Stimulated activated CD8-positive, alpha-beta memory T cell treated with anti-CD3 and anti-CD28 coated beads, Interleukin-15, amount 100 ng/mL, for 24 hours (primary cell): ENCODE measurements at places on chromosomes 16 and 17.
A peak's percentile ranks its signal among the peaks of the same experiment; 100 is the strongest.

- DNase-seq, result no peak
Measured at GRCh38 chr16:693766-694165, 3.6 kb upstream of the WDR24 start.

DNA sequence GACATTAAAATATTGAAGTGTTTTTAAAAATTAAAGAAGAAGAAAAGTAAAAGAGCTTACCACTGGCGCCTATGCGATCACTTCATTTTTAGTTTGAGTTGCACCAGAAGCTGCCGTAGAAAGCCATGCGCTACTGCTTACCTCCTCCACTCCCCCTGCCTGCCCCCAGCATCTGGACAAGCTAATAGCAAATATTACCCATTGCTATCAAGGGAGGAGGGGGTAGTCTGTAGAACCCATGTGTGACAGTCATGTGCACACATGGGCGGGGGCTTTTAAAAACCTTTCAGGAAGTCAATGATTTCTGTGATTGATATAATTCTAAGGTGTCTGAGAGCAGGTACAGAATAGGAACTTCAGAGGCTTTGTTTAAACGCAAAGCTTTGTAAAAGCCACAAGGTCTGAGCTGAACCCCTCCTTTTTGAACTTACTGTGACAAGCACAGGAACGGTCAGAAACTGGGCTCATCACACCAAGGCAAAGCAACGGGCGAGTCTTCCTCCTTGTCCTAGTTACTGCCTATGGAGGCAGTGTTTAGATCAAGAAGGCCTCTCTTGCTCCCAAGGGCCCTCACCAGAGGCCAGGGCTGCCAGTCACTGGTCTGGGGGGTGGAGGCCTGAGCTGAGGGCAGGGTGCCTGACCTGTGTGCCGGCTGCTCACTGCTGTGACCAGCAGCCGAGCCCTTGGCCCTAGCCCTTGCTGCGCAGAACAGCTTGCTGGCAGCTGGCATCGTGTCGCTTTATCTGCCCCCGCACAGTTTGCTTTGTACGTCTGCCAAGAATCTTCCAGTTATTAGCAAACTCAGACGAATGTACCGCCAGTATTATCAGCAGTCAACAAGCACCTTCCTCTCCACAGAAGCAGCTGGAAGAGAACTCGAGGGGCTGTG is 15.0 kb downstream of the GINS2 start:
- DNase-seq, result no peak

- no peak for DNase-seq
Measured at GRCh38 chr16:63195336-63195735, 1159.1 kb upstream of the CDH8 start.

DNA sequence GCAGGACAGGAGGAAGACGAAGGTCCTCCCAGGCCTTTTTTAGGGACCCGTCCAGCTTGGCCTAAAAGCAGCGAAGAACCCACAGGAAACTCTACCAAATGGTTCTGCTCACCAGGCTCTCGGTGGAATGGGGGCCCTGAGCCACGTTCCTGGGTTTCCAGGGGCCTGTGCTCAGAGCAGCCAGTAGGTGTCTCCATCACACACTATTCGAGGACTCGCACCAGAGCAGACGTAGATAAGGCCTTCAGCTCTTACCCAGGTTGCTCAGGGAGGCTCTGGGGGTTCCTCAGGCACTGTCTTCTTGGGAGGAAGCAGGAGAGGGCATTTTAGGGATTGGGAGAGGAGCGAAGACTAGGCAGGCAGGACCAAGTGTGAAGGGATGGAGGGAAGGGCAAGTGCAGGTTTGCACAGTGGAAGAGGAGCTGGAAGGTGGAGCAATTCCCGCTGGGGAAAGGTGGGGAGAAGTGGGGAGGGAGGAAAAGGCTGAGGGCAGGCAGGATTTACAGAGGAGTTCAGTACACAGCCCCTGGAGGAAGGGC is 157.1 kb downstream of the RGS9 start:
- peak; percentile 7 for DNase-seq

DNA sequence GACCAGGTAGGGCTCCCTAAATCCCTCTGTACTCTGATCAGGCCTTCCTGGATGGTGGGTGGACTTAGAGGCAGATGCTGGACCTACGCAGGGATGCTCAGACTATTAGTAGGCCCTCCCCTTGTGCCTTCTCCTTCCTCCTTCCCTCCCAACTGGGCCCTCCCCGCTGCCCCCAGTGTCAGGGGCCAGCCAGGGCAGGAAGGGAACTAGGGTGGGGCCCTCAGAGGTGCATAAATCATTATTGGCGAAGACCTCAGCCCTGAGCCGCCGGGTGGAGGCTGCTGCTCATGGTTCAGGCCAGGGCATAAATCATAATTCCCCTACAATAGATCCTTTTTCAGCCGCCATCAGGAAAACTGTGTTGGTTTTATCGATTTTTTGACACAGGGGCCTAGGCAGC is 81.4 kb downstream of the MRM1 start:
- DNase-seq, result no peak

- no peak for DNase-seq
Measured at GRCh38 chr16:2977440-2977839, 2.8 kb downstream of the PKMYT1 start.

GRCh38 chr16:55115506-55115905 is 184.8 kb downstream of the IRX5 start:
- DNase-seq, result no peak

DNA sequence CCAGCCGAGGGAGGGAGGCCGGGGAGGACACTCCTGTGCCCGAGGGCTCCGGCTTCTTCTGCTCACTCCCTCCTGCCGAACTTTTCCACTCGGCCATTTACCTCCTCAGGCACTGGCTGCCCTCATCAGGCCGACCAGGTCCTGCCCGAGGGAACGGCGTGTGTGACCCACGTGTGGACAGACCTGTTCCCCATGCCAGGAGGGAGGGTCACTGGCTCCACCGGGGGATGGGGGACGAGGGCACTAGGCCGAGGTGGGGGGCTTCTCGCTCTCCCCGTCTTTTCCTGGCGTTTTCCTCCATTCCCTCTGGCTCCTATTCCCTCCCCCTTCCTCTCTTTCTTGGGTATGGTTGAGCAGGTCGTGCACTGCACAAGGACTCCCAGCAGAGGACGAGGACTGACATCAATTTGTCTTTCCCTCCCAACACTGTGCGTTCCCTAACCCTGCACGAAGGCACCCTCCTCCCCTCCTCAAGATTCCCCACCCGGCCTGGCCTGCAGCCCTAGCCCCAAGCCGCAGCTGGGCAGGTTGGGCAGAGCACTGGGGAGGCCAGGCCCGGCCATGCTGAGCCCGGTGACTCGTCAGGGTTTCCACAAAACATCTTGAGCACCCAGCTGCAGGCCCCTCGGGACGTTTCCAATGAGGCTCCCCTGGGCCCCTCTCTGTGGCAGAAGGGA is 3.2 kb upstream of the IL17C start:
- no peak for DNase-seq

DNA sequence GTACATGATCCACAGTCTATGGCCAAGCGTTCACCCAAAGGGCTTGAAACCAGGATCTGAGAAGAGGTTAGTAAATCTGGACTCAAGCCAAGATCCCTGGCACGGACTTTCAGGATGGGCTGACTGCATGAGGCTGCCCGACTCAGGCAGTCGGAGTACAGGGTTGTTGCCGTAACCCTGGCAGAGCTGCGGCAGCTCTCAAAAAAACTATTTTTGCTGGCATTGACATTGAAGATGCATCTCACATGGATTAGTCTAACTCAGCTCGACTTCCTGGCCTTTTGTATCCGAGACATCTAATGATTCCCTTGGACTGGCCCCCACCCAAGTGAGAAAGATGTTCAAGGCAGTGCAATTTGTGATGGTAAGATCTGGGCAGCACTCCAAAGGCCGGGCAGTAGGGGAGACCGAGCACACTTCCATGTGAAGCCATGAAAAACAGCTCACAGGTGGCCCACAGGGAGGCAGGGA is 6.2 kb downstream of the SLC47A1 start:
- no peak for DNase-seq

GRCh38 chr16:51854401-51854951 is 692.5 kb downstream of the TOX3 start:
- DNase-seq, result no peak

DNA sequence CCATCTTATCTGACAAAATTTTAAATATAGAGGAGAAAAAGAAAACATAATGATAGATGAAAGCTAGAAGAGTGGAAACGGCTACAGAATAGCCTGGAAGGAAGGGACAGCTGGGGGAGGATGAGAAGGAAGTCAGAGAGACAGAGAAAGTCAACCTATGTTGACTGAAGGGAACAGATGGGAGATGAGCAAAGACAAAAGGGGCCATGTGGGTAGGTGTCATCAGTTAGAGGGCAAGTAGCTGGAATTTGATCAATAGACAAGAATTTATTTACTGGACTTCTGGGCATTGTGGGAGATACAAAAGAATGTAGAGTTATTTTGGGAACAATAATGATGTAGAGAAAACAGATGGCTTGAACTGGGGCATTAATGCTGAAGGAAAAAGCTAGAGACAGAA is 194.4 kb downstream of the ANKFN1 start:
- no peak for DNase-seq

GRCh38 chr16:55592306-55592705 is 25.8 kb downstream of the CAPNS2 start:
- DNase-seq, result no peak

DNA sequence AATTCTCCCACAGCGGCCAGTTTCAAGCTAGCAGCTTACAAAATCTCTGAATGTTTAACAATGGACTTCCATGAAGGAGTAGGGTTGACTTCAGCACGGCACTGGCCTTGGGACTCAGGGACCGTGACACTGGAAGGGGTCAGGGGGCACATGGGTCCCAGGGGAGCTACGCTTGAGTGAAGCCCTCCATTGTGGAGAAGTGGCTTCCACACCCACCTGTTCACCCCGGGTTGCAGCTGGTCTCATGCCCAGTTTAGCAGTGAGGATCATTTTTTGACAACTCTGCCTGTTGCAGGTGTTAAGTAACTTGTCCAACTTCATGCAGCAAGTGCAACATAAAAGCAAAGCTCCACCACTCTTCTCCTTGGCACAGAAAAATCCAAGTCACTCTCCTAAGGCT is 510.2 kb downstream of the CDH13 start:
- no peak for DNase-seq

DNA sequence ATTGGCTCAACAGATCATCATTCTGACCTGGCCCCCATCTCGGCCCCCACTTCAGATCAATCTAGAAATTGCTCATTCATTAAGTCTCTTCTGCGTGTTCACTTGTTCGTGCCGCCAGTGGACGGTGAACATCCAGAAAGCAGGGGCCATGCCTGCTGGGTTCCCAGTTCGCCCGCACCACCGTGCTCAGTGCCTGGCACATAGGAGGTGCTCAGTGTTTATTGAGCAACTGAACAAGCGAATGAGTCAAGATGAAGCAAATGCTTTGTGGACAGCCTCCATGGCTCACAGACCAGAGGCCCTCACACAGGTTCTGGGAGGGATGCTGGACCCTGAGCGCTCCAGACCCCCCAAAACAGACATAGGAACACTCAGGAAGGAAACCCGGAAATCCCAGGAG is 13.9 kb downstream of the BEAN1 start:
- DNase-seq, result no peak

DNA sequence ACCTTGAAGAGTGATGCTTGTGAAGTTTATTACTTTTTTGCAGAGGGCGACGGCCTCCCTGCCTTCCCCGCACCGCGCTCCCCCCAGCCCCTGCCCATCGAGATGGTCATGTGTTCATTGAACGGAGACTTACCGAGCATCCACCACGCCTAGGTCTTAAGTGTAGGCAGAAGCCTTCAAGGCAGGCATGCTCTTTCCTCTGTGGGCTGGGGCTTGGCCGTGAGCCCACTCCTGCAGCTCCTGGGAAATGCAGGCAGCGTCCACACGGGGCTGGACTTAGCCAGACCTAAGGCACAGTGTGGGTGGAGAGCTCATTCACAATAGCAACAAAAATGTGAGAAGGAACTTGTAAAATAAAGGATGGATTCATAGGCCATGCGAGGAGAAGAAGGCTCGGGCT is 19.2 kb downstream of the RNF213 start:
- DNase-seq, result no peak

DNA sequence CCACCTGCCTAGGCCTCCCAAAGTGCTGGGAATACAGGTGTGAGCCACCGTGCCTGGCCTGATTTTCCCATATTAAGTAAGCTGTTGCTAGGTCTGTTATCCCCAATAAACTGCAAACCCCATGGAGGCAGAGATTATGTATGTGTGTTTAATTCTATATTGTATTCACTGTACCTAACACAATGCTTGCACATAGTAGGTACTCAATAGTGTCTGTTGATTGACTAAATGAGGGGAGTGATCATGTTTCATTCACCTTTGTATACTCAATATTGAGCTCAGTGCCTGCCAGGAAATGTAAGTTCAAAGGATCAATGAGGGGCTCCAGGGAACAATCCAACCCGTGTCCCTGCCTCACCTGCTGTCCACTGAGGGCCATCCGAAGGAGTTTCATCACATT is 14.6 kb upstream of the GGA2 start:
- DNase-seq, result no peak

GRCh38 chr16:49513040-49513439 is 139.4 kb downstream of the C16orf78 start:
- DNase-seq, result no peak

DNA sequence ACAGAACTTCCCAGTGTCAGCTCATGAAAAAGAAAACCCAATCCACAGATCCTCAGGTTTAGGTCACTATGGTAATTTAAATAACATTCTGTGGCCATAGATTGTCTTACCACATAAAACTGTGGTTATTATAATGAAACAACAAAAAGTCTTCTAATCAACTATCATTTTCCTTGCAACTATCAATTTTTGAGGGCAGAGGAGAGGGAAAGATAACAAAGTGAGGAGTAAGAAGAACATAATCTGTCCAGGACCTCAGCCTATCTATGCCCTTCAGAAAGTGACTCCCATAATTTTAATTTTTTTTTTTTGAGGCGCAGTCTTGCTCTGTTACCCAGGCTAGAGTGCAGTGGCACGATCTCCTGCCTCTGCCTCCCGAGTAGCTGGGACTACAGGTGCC is 4.0 kb upstream of the GGNBP2 start:
- no peak for DNase-seq

DNA sequence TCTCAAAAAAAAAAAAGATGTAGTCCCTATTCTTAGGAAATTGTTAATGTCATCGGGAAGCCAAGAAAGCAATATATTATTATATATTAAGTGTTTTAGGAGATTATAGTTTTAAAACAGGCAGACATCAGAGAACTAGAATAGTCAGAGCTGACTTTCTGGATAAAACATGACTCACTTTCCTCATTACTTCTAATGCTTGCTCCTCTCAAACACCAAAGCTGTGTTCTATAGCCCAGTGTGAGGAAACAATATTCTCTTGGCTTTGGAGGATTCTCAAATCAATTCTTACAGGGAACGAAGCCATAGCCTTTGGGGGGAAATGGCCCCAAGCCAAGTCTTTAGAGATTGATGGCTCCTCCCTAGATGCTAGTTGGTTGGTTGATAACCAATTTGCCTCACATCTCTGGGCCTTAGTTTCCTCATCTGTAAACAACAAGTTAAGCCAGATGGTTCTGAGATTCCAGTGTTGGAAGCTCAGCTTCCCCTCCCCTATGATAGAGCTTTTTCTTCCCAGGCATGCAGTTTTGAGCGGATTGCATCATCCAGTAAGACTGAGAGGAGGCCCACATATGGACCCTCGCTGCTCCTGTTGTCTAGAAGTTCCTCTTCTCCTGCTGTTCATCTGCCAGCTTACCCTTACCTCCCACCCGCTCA is 12.4 kb downstream of the NMT1 start:
- DNase-seq, result no peak
